ENCODE measurements at places on chromosomes 5 and 9. TPM values are rescaled to one million over a fixed set of nuclear protein-coding genes. Genes with fewer than 3 reads are reported as not detected.

- DNase-seq, result peak; percentile 93
These were observed 136.7 kb downstream of the CAVIN4 start for GRCh38 chr9:100714372-100715099.

GABRA1 gene
- total RNA-seq, result 0.33 TPM

PRSS3 gene
- total RNA-seq, result not detected

SNX24 gene
- total RNA-seq, result 56.2 TPM
